Stimulated activated CD4-positive, alpha-beta T cell treated with anti-CD3 and anti-CD28 coated beads, Interleukin-2, amount 100 ng/mL, for 24 hours (primary cell): ENCODE measurements at places on chromosomes 13 and 19.

DNA sequence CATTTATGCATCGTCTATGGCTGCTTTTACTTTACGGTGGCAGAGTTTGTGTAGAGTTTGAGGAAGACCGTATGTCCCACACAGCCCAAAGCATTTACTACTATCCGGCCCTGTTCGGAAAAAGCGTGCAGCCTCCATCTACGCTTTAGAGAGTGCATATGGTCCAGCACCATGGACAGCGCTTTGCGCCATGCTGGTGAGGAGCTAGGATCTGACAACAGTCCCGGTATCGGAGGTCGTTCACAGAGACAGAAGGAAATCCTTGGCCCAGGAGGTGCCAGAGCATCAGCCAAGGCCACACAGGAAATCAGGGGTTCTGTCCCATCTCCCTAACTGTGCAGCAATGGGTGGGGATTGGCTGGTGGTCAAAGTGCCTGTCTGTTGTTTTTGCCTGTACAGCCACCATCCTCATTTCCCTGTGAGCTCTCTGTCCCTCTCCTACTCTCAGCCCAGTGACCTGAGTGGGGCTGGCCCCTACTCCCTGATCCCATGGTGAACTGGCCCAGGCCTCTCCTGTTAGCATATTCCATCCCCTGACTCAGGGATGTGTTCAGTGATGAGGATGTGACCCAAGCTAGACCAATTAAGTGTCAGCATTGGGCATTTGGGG lies 16.2 kb upstream of the PRODH2 start:
- peak; percentile 70 for DNase-seq

DNA sequence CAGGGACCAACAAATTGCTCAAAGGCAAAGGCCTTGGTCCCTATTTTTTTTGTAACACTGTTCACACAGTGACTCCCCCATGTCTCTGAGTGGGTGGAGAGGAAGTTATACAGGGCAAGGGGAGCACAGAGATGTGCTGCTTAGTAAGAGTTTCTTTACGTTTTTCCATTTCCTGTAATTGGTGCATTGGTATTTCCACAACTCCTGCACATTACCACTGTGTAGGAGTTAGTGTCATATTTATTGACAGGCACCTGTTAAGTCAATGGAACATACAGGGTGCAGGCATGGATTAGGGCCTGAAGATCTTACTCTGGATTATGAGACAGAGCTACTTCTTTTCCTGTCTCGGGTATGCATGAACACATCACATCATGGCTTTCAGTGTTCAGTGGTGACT lies 45.2 kb downstream of the SOX21 start:
- no peak for DNase-seq

DNA sequence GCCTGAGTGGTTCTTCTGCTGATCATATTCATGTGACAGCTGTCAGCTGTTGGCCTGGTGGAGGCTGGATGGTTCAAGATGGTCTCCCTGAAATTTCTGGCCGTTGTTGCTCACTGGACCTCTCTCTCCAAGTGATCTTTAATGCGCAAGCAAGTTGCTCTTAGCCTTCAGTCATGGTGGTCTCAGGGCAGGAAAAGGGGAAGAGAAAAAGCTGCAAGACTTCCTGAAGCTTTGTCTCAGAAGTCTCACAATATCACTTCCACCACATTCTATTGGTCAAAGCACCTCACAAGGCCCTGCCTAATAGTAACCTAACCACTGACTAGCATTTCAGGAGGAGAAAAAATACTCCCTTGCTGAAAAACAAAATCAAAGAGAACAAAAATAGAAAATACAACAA lies 1.6 kb upstream of the ZNF567 start:
- no peak for DNase-seq

- DNase-seq: no peak
These were observed at the start of gene SACS for GRCh38 chr13:23433171-23434153. Gene SACS, minus strand, starts transcription at chr13:23433702. Its CDS starts 22,463 bp downstream, at chr13:23411239.

- DNase-seq: no peak
These were observed 103.9 kb downstream of the GADD45B start for GRCh38 chr19:2579678-2580280.

DNA sequence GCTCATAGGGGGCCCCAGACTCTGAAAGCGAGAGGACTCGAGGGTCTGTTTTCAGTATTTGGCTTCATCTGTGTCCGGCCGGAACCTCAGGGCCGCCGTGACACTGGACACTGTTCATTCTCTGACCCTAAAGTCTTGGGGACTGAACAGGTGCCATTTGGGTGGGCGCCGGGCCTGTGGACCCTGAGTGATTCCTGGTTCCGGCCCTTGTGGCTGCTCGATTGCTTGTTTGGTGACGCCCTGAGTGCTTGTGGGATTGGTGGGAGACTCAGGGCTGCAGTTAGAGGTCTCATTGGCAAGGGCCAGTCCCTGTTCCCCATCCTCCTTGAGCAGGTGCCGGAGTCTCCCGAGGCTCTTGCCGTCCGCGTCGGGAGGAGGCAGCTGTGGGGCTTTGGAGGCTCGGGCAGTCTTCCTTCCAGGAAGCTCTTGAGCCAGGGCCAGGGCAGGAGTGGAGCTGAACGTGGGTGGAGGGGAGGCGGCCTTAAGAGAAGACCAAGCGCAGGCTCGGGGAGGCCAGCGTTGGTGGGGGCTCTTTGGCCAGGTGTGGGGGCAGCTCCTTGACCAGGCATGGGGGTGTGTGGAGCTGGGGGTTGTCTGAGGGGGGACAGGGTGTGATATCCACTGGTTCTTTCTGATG lies 4.7 kb downstream of the PTBP1 start:
- no peak for DNase-seq

DNA sequence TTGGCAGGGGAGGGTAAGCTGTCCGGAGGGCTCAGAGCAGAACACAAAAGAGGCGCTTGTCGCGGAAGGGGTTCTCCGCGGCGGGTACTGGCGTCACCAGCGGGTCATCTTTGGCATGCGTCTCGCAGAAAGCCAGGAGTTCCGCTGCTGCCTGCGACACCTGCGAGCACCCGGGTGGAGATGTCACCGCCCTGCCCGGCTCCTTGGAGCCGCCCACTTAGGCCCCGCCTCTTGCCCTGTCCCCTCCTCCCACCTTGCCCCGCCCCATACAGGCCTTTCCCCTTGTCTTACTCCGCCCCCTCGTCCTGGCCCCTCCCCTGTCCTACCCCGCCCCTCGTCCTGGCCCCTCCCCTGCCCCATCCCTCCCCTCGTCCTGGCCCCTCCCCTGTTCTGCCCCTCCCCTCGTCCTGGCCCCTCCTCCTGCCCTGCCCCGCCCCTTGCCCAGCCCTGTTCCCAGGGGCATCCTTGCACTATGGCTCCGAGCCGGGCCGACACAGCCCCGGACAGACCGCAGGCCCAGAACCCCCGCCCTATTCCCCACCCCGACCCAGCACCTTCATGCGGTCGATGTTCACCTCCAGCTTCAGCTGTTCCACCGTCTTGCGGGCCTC lies 1.9 kb downstream of the GNG8 start:
- peak; percentile 94 for DNase-seq
